ENCODE measurements at places on chromosomes 13 and 19. TPM values are rescaled to one million over a fixed set of nuclear protein-coding genes. Genes with fewer than 3 reads are reported as not detected.

- no peak overlapping the region for H3K4me3 ChIP-seq
- H3K27me3 ChIP-seq = peaks cover 4% of the 10 kb centered on the region
- no peaks in the 10 kb centered on the region for H3K4me1 ChIP-seq
- no peaks in the 10 kb centered on the region for H3K36me3 ChIP-seq
- DNase-seq = no peak
These were observed 89.3 kb upstream of the UQCRFS1 start for GRCh38 chr19:29302002-29302928.

DNA sequence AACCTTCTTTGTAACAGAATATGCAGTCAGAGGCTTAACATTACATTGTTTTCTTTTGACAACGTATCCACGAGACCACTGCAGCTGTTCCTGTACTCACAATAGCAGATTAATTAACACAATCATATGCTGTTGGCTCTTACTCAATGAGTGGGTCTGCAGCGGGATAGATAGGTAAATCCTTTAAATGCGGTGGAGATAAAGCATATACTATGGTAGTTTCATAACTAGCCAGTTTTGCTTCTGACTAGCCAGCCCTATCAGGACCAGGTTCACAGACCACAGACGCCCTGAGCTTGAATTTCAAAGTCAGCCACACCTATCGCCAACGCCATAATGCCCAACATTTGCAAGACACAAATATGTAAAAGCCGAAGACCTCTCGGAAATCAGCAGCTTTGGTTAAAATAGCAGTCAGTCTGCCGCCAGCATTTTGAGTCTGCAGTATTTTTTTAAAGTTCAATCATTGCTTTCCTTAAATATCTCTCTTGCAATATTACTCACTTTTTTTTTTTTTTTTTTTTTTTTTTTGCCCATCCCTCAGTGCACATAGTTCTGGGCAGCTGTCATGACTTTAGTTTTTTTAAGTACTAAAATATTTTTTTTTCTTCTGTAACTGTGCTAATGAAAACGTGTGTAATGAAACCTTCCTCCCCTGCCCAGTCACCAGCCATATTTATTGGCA, 120.5 kb downstream of the ZNF536 start:
- H3K27ac ChIP-seq = no peak overlapping the region
- H3K36me3 ChIP-seq = no peaks in the 10 kb centered on the region
- peaks cover 14% of the 10 kb centered on the region for H3K27me3 ChIP-seq
- no peak overlapping the region for H3K4me3 ChIP-seq
- no peak for DNase-seq

- no peak overlapping the region for H3K27ac ChIP-seq
- H3K36me3 ChIP-seq = peaks cover 6% of the 10 kb centered on the region
- H3K27me3 ChIP-seq = no peaks in the 10 kb centered on the region
- no peak for DNase-seq
- no peak overlapping the region for H3K4me3 ChIP-seq
These were observed 62.5 kb downstream of the RFX2 start for GRCh38 chr19:6047741-6048251.

GRCh38 chr13:24033527-24034302, 126.8 kb upstream of the SPATA13 start:
- no peaks in the 10 kb centered on the region for H3K36me3 ChIP-seq
- no peak for DNase-seq
- peak overlapping the region; percentile 57 for H3K27ac ChIP-seq

- no peaks in the 10 kb centered on the region for H3K4me1 ChIP-seq
- no peak overlapping the region for H3K27ac ChIP-seq
- H3K27me3 ChIP-seq = no peaks in the 10 kb centered on the region
These were observed 12.0 kb upstream of the ZNF548 start for GRCh38 chr19:57377498-57378146.

GRCh38 chr19:49968279-49968922, 7.4 kb upstream of the SIGLEC11 start:
- peak; percentile 64 for DNase-seq
- no peak overlapping the region for H3K4me3 ChIP-seq
- no peaks in the 10 kb centered on the region for H3K36me3 ChIP-seq
- no peak overlapping the region for H3K27ac ChIP-seq

- no peaks in the 10 kb centered on the region for H3K4me1 ChIP-seq
- no peak overlapping the region for H3K27ac ChIP-seq
- no peaks in the 10 kb centered on the region for H3K36me3 ChIP-seq
- no peak for DNase-seq
- H3K4me3 ChIP-seq = no peak overlapping the region
These were observed 10.8 kb downstream of the OR7D2 start for GRCh38 chr19:9189535-9189934.

- peaks cover 14% of the 10 kb centered on the region for H3K27me3 ChIP-seq
- H3K36me3 ChIP-seq = no peaks in the 10 kb centered on the region
- H3K27ac ChIP-seq = no peak overlapping the region
- H3K4me3 ChIP-seq = no peak overlapping the region
- DNase-seq = no peak
These were observed 28.7 kb downstream of the CYP4F2 start for GRCh38 chr19:15869109-15869555.

DNA sequence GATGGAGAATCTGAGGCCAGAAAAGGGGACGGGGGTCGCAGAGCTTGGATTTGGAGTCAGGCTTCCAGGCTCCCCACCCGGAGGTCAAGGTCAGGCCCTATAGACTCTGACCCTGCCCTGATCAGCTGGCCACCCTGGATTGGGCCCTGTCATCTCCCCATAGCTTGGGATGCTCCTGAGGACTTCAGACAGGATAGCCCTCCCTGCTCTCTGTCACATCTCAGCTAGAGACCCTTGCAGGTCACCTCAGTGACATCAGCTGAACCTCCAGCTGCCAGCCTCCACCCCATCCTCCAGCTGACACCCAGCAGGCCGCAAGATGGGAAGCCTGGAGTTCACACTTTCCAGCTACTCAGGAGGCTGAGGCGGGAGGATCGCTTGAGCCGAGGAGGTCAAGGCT, 2.8 kb upstream of the TPM4 start:
- H3K27me3 ChIP-seq = no peaks in the 10 kb centered on the region
- peaks cover 56% of the 10 kb centered on the region for H3K4me1 ChIP-seq
- H3K27ac ChIP-seq = no peak overlapping the region
- no peak overlapping the region for H3K4me3 ChIP-seq
- H3K36me3 ChIP-seq = no peaks in the 10 kb centered on the region
- peak; percentile 36 for DNase-seq

DNA sequence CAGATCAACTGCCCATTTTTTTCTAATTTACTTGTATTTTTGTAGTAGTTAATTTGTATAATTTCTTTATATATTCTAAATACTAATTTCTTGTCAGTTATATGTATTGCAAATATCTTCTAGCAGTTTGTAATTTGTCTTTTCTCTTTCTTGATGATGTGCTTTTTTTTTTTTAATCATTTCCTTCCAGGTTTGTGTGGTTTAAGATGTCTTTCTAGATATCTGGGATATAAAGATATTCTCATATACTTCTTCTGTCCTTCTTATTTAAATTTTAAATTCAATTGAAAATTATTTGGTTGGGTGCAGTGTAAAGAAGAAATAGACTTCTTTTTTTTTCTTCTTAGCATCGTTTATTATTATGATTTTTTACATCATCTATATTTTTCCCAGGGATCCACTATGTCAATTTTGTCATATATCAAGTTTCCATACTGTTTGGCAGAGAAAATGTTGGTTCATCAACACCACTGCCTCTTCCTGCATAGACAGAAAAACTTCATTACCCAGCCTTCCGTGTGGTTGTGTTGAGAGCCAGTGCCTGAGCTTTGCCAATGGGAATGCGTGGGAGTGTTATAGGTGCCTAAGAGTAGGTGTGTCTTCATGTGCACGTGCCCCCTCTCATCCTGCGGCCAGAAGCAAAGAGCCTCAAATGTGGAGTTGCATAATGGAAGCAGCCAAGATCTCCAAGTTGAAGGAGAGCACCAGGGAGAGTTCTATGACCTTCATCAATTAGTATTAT, 15.8 kb downstream of the CPB2 start:
- no peak overlapping the region for H3K4me3 ChIP-seq
- DNase-seq = no peak
- no peaks in the 10 kb centered on the region for H3K27me3 ChIP-seq

- H3K4me1 ChIP-seq = no peaks in the 10 kb centered on the region
- no peak overlapping the region for H3K4me3 ChIP-seq
- DNase-seq = no peak
- H3K36me3 ChIP-seq = no peaks in the 10 kb centered on the region
- H3K27ac ChIP-seq = no peak overlapping the region
These were observed 739.1 kb downstream of the DIAPH3 start for GRCh38 chr13:59424661-59425060.

The KLK14 gene
- 0.89 TPM for total RNA-seq

The KASH5 gene
- total RNA-seq = 3.1 TPM

The CGB3 gene
- not detected for total RNA-seq

The GRIN3B gene
- 3.0 TPM for total RNA-seq

The HPN gene
- 28.1 TPM for total RNA-seq

The B9D2 gene
- 8.2 TPM for total RNA-seq

The NXNL1 gene
- not detected for total RNA-seq

Measured in lower lobe of right lung (tissue), 2 donors.